Hypothalamus (tissue), 51 donors: ENCODE measurements at places on chromosomes 4 and X.

- DNase-seq: no peak
These were observed 53.0 kb downstream of the COQ2 start for GRCh38 chr4:83231620-83232076.

GRCh38 chr4:4406455-4407298 is 19.8 kb downstream of the NSG1 start:
- no peak for DNase-seq

DNA sequence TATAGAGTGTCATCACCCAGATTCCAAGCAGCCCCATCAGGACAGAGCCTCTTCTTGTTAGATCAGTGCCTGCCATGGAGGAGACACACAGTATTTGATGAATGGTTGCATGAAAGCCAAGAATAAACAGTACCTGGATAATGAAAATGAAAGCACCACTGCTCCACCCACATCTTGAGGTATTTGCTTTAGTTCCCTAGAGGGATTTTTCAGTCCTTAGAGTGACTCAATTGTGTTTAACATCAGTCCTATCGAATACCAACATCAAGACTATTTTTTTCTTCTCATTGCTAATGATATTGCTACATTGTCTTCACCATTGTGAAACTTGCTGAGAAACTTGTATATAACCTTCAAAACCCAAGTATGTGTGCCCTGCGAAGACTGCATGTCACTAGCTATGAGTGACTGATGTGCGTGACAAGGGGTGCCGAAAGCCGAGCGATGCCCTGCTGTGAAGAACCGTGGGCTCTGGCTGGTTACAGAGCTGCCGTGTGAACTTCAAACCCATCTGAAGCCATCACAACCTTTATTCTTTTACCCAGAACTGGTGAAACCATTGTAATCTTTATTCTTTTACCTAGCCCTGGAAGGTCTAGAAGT is 211.3 kb upstream of the FAT1 start:
- no peak for DNase-seq

- no peak for DNase-seq
These were observed 148.7 kb downstream of the PTCHD1 start for GRCh38 chrX:23483396-23483795.

- no peak for DNase-seq
These were observed 28.0 kb downstream of the NUP54 start for GRCh38 chr4:76120199-76120598.

GRCh38 chr4:100722866-100723459 is 205.1 kb upstream of the EMCN start:
- DNase-seq: no peak

DNA sequence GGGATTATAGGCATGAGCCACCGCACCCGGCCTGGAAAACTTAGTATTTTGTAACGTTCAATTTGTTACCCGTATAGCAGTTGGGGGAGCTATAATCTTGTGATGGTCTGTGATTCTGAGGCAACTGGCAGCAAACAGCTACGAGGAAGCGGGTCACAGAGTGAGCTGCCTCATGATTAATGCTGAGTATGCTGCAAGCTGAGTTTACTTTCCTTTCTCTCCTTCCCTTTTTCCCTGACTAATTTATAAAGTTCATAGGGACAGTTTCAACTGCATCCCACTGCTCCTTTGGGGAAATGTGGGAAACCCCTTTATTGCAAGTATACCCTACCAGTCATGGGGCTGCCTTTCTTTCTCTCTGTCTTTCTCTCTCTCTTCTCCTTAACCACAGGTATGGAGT is 17.7 kb upstream of the ELOVL6 start:
- DNase-seq: no peak

- no peak for DNase-seq
These were observed 62.6 kb upstream of the TEX13D start for GRCh38 chrX:124269881-124270280.
